Activated T-cell treated with anti-CD3 and anti-CD28 coated beads, Interleukin-2, amount 50 U/mL, for 1 hour (primary cell): ENCODE measurements at places on chromosomes 4 and X.

DNA sequence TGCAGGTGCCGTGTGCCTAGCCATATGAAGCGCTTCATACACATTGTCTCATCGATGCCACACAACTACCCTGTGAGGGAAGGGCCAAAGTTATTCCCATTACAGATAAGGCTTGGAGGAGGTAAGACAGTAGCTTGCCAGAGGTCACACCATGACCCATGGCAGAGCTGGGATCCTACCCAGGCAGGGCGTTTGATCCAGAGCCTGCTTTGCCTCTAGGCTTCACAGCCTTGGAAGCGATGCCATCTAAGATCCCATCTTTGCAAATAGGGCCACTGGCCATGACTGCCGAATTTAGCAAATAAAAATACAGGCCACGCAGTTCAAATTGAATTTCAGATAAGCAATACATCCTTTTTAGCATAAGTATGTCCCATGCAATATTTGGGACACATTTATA is 358.2 kb downstream of the BCOR start:
- DNase-seq = no peak

- no peak for DNase-seq
Observed at GRCh38 chr4:78569306-78569821, 17.8 kb downstream of the ANXA3 start.

GRCh38 chrX:17824980-17825379 is 36.1 kb downstream of the RAI2 start:
- DNase-seq = no peak

GRCh38 chr4:57501720-57502119 is 391.5 kb upstream of the IGFBP7 start:
- DNase-seq = no peak

DNA sequence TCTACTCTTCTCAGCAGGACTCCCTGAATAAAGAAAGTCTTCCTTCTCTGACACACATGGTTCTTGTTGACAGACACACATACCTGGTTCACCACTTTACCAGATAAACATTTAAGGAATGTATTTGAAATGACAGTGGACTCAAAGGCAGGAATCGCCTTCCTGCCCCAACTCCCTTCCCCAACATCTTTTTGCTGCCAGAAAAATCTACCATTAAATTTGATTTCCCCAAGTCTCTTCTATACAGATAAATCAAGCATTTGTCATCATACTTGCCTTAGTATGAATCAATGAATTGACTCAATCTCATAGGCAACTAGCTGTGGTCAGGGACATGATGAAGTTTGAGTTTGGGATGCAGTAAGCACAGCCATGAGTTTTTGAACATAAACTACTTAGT is 23.3 kb upstream of the ANXA5 start:
- DNase-seq = no peak

DNA sequence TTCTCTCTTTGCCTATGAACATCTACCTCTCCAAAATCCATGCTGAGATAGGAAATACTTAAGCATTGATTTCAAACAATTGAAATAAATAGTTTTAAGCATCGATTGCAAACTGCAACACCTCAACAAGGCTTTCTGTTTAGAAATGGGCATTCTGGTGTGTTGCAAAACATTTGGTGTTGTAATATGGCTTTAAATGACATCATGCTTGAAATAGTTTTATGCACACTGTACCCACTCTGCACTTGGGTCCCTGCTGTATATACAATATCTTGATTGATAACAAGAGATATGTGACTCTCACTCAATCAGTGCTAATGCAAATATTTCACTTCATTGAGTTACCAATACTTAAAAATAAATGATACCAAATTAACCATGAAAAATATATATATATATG is 964.9 kb upstream of the GRIA3 start:
- DNase-seq = no peak
